ENCODE measurements at places on chromosomes 2 and 18. TPM values are rescaled to one million over a fixed set of nuclear protein-coding genes. Genes with fewer than 3 reads are reported as not detected.

Gene CDKL4
- total RNA-seq: 7.5 TPM

Gene TEKT4
- not detected for total RNA-seq

Gene HOXD11
- total RNA-seq: 6.0 TPM

Gene CERKL
- not detected for total RNA-seq

Gene LIMS4
- total RNA-seq: not detected

Gene ANO7
- total RNA-seq: 0.58 TPM

Gene RAB17
- 1.7 TPM for total RNA-seq

Gene IL37
- not detected for total RNA-seq

Gene CRACDL
- 2.4 TPM for total RNA-seq

Gene LHCGR
- 5.6 TPM for total RNA-seq

Gene GULP1
- total RNA-seq: 119 TPM

Gene COL4A3
- total RNA-seq: 0.74 TPM

Gene LCT
- total RNA-seq: not detected

Gene DOK1
- 6.0 TPM for total RNA-seq

Gene NR4A2
- total RNA-seq: 2.9 TPM

Gene NAT8
- not detected for total RNA-seq

Gene FAM124B
- 13.1 TPM for total RNA-seq

Gene QPCT
- 7.9 TPM for total RNA-seq

Gene TMEM163
- 1.6 TPM for total RNA-seq

Gene FASTKD1
- 46.1 TPM for total RNA-seq

Gene MC4R
- total RNA-seq: 0.16 TPM

Gene ACTG2
- 637 TPM for total RNA-seq

Gene CNTNAP5
- 1.8 TPM for total RNA-seq

Gene COQ10B
- 29.5 TPM for total RNA-seq

Gene GAREM2
- 2.0 TPM for total RNA-seq

Gene UGT1A5
- 0.79 TPM for total RNA-seq

Gene C2orf76
- 25.3 TPM for total RNA-seq

Gene ZBTB7C
- total RNA-seq: 8.6 TPM

Gene RTP5
- total RNA-seq: not detected

Gene SEH1L
- 26.6 TPM for total RNA-seq

Gene DOCK10
- total RNA-seq: 41.2 TPM

Gene ALK
- 1.0 TPM for total RNA-seq

Gene XDH
- total RNA-seq: 2.1 TPM

Gene NEB
- total RNA-seq: 79.5 TPM

Gene MYO7B
- total RNA-seq: 0.11 TPM

Gene DYNAP
- not detected for total RNA-seq

Gene LBH
- total RNA-seq: 48.9 TPM

Gene CNGA3
- total RNA-seq: 0.85 TPM

Gene GALNT5
- 23.4 TPM for total RNA-seq

Gene PRSS56
- total RNA-seq: not detected

Gene SAP130
- 5.5 TPM for total RNA-seq

Gene NEDD4L
- 56.9 TPM for total RNA-seq

Gene GPR148
- not detected for total RNA-seq

Gene INPP5D
- 13.5 TPM for total RNA-seq

Gene PAX3
- total RNA-seq: 3.3 TPM

Gene TIGD1
- 4.9 TPM for total RNA-seq

Gene FEV
- not detected for total RNA-seq

Gene PLCL1
- total RNA-seq: 17.8 TPM

Gene LRATD1
- total RNA-seq: 15.4 TPM
